ENCODE measurements at places on chromosomes 3 and 15.

GRCh38 chr3:188298585-188298984 lies 144.6 kb downstream of the LPP start:
- peak overlapping the region; percentile 47 for H3K27ac ChIP-seq
- H3K27me3 ChIP-seq, result no peaks in the 10 kb centered on the region
- DNase-seq, result no peak
- H3K4me1 ChIP-seq, result peaks cover 53% of the 10 kb centered on the region

- no peaks in the 10 kb centered on the region for H3K36me3 ChIP-seq
- H3K27ac ChIP-seq, result no peak overlapping the region
- H3K4me3 ChIP-seq, result no peak overlapping the region
- H3K27me3 ChIP-seq, result no peaks in the 10 kb centered on the region
- no peaks in the 10 kb centered on the region for H3K4me1 ChIP-seq
Measured at GRCh38 chr3:72698154-72698917, 149.9 kb downstream of the SHQ1 start.

DNA sequence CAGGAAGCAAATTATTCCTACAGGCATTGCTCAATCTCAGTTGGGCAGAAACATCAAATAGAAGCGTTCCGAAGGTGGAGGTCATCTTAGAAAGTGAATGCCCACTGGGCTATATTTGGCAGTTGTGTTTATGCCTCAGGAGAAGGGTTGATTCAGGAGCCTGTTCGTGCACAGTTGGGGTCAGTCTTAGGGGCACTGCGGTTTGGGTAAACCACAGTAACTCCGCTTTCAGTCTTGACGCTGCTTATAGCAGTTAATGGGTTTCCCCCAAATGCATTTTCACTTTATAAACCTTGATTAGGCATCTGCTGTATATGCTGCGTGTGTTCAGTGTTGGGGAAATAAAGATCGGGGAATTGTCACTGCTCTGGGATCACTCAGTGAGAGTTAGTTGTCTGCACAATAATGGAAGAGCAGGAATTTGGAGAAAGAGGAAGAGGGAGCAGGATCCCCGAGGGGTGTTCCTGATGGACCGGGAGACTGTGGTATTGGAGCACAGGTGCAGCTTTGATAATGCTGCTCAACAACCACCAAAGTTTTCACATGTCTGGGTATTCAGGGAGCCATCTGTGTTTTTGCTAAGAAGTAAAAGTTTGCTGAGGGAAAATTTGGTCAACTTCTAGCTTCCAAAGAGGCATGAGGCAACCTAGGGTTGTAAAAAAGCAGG lies 124.3 kb upstream of the EIF1B start:
- H3K4me3 ChIP-seq, result no peak overlapping the region
- no peaks in the 10 kb centered on the region for H3K27me3 ChIP-seq

- H3K4me1 ChIP-seq, result no peaks in the 10 kb centered on the region
- no peak overlapping the region for H3K27ac ChIP-seq
- no peak overlapping the region for H3K4me3 ChIP-seq
- no peaks in the 10 kb centered on the region for H3K36me3 ChIP-seq
Measured at GRCh38 chr3:140758791-140759444, 81.1 kb downstream of the TRIM42 start.

- no peaks in the 10 kb centered on the region for H3K27me3 ChIP-seq
- DNase-seq, result no peak
- peaks cover 4% of the 10 kb centered on the region for H3K4me1 ChIP-seq
- H3K27ac ChIP-seq, result no peak overlapping the region
- no peak overlapping the region for H3K4me3 ChIP-seq
Measured at GRCh38 chr3:186303965-186304364, 58.1 kb downstream of the DGKG start.

GRCh38 chr3:182508919-182509711 lies 284.2 kb upstream of the ATP11B start:
- no peaks in the 10 kb centered on the region for H3K4me1 ChIP-seq
- H3K27me3 ChIP-seq, result no peaks in the 10 kb centered on the region
- no peak for DNase-seq

DNA sequence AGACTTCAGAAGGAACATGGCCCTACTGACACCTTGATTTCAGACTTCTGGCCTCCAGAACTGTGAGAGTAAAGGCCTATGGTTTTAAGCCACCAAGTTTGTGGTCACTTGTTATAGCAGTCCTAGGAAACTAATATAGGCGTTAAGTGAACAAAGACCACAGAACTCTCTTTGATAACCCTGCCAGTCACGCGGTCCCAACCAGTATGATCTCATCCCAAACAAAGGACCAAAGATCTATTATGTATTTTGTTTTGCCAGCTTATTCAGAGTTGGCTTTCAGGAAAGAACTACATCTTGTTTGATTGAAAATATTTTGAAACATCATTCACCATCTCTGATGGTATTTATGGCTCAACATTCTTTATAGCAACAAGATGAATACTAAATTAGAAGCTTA lies 294.4 kb upstream of the SLCO3A1 start:
- H3K4me1 ChIP-seq, result peaks cover 20% of the 10 kb centered on the region
- no peak for DNase-seq
- H3K27me3 ChIP-seq, result no peaks in the 10 kb centered on the region

DNA sequence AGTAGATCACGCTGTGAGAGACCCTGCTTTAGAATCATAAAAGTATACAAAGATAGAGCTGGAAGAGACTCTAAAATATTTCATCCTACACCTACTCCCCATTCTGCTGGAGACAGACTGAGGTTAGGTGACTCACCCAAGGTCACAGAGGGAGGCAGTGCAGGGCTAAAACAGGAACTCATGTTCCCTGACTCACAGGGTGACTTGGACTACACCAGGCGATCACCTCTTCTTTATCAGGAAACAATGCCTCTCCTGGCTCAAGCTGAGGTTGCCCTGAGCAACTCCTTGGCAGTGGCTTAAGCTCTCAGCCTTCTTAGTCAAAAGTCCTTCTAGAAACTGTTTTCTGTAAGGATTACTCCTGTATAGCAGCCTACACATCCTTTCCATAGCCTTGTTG lies 26.4 kb upstream of the TNFAIP8L3 start:
- DNase-seq, result no peak
- no peaks in the 10 kb centered on the region for H3K36me3 ChIP-seq
- no peak overlapping the region for H3K4me3 ChIP-seq
- no peak overlapping the region for H3K27ac ChIP-seq

DNA sequence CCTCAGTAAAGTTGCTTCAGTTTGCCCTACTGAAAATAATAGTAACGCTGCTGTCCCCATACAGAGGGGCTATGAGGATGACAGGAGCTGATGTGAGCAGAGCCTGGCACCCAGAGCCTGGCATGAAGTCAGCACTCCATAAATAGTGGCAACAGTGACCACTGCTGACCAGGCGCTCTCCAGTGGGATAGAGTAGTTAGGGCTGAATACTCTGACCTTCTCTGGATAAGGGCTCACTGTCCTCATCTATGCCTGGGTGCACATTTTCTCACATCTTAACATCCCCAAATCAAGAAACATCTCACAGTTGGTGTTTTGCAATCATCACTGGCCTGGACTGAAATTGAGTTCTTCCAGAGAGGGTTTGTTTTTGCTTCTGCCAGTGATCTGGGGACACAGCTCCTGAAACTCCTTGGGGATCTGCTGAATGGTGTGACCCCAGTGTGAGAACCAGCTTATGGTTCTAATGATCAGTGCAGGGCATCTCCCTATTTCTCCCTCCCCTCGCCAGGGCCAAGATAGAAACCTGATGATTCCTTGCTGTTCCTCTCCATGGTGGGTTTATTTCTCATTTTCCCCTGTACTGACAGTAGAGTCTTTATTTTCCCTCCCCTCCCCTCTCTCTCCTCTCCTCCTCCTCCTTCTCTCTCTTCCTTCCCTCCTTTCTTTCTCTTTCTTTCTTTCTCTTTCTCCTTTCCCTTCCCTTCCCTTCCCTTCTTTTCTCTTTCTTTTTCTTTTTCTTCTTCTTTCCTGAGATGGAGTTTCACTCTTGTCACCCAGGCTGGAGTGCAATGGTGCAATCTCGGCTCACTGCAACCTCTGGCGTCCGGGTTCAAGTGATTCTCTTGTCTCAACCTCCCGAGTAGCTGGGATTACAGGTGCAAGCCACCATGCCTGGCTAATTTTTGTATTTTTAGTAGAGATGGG lies 3.5 kb upstream of the PCSK6 start:
- H3K27ac ChIP-seq, result no peak overlapping the region
- no peaks in the 10 kb centered on the region for H3K36me3 ChIP-seq
- H3K27me3 ChIP-seq, result peaks cover 3% of the 10 kb centered on the region
- peaks cover 46% of the 10 kb centered on the region for H3K4me1 ChIP-seq
- DNase-seq, result no peak

- no peak overlapping the region for H3K27ac ChIP-seq
- DNase-seq, result no peak
- no peaks in the 10 kb centered on the region for H3K36me3 ChIP-seq
- peaks cover 17% of the 10 kb centered on the region for H3K4me1 ChIP-seq
- no peak overlapping the region for H3K4me3 ChIP-seq
Measured at GRCh38 chr3:45605534-45605933, 11.0 kb downstream of the LIMD1 start.

DNA sequence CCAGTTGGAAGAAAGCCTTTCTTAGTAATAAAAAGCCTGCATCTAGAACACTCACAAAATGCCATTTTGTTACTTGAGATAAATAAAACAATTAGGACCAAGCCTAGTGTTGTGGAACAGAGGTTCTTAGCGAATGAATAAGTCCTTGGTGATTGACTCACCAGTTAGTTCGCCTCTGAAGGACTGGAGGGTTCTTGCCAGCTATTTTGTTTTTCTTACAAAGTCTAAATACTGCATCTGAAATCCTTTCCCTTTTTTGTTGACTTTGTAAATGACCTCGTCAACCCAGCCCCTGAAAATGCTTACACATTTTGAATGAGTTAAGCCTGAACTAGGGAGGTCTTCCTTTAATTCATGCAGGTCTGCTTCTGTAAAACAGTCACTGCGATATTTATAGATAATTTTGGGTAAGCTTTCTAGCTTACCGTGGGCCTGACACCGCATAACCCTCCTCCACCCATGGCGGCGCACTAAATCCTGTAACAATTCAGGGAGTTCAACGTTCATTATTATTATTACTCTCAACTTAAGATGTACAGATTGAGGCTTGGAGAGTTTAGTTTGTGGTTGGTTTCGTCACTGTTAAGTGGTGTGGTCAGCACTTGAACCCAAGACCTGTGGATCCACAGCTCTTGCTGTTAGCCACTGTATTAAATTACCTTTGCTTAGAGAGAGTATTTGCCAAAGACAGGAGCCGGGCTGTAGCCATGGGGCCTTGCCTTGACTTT lies 45.0 kb upstream of the SACM1L start:
- H3K4me3 ChIP-seq, result no peak overlapping the region
- H3K27me3 ChIP-seq, result no peaks in the 10 kb centered on the region
- H3K4me1 ChIP-seq, result peaks cover 36% of the 10 kb centered on the region
- H3K36me3 ChIP-seq, result peaks cover 4% of the 10 kb centered on the region

DNA sequence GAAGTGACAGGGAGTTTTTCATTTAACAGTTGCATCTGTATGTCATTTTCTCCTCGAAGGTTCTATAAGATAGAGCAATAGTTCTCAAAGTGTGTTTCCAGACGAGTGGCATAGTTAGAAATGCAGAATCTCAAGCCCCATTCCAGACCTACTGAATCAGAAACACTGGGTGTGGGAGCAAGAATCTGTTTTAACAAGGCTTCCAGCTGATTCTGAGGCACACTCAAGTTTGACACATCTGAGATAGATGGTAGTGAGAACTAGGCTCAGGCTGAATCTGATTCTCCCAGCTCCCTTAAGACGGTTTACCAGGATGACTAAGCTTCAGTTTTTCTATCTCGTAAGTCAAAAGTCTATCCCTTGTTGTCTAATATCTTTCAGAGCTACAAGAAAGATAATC lies 159.8 kb upstream of the NUDT16 start:
- no peak overlapping the region for H3K4me3 ChIP-seq
- DNase-seq, result no peak
- no peak overlapping the region for H3K27ac ChIP-seq
- H3K4me1 ChIP-seq, result peaks cover 3% of the 10 kb centered on the region

DNA sequence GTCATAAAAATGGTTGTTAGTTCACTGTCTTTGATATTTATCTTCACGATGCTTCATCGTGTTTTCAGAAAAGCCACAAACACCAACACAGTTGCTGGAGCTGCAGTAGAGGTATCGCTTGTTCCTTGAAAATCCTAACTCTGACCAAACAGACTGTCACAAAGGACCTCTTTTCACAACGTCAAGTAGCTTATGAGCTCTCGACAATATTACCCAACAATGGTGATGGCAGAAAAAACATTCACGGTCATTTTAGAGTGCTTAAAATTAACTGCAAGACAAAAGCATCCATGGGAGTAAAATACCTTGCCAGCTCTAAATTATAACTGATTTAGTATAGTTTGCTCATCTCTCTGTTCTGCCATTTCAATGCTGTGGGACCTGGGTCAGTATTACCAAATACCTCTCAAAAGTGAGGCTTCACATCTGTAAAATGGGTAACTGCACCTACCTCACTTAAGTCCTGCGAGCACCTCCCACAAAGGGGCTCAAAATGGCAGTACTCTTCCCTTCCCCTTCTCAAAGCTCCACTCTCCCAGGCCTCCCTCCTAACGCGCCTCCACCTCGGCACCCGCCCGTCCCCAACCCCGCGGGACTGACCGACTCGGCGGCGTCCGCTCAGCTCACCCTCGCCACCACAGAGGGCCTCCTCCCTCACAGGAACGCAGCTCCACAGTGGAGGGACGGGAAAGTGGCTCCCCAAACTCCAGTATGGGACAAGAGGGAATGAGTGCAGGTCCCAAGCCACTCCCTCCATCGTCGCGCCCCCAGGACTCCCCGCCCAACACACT lies 546 bp downstream of the TRIM59 start:
- no peaks in the 10 kb centered on the region for H3K4me1 ChIP-seq
- no peaks in the 10 kb centered on the region for H3K36me3 ChIP-seq
- H3K27ac ChIP-seq, result peak overlapping the region; percentile 91

GRCh38 chr15:25766417-25766816 lies 96.7 kb downstream of the ATP10A start:
- no peaks in the 10 kb centered on the region for H3K4me1 ChIP-seq
- H3K36me3 ChIP-seq, result no peaks in the 10 kb centered on the region
- no peak overlapping the region for H3K4me3 ChIP-seq
- no peaks in the 10 kb centered on the region for H3K27me3 ChIP-seq
- H3K27ac ChIP-seq, result no peak overlapping the region

DNA sequence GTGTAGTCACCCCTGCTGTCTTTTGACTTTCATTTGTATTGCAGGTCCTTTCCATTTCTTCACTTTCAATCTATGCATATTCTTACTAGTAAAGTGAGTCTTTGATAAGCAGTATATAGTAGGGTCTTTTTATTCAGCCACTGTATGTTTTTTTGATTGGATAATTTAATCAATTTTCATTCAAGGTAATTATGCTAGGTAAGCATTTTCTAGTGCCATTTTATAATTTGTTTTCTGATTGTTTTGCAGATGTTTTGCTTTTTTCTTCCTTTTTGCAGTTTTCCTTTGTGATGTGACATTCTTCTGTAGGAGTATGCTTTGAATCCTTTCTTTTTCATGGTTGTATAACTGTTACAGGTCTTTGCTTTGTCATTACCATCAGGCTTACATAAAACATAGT lies 504.3 kb upstream of the GBE1 start:
- no peaks in the 10 kb centered on the region for H3K27me3 ChIP-seq
- H3K4me3 ChIP-seq, result no peak overlapping the region
- no peaks in the 10 kb centered on the region for H3K4me1 ChIP-seq
- H3K27ac ChIP-seq, result no peak overlapping the region
- no peaks in the 10 kb centered on the region for H3K36me3 ChIP-seq
- DNase-seq, result no peak
